Inflammatory macrophage (primary cell): ENCODE measurements at places on chromosomes 5 and 9.

- DNase-seq, result no peak
These were observed 63.0 kb downstream of the CEP120 start for GRCh38 chr5:123360201-123360571.

- DNase-seq, result no peak
These were observed 76.4 kb downstream of the MEGF10 start for GRCh38 chr5:127367029-127367428.

- DNase-seq, result peak; percentile 49
These were observed at the start of gene MVB12B for GRCh38 chr9:126326228-126327005. MVB12B (plus strand) TSS chr9:126326829; CDS start chr9:126326930, 101 bp downstream.

GRCh38 chr9:93222890-93223259 is 38.9 kb downstream of the WNK2 start:
- peak; percentile 9 for DNase-seq

DNA sequence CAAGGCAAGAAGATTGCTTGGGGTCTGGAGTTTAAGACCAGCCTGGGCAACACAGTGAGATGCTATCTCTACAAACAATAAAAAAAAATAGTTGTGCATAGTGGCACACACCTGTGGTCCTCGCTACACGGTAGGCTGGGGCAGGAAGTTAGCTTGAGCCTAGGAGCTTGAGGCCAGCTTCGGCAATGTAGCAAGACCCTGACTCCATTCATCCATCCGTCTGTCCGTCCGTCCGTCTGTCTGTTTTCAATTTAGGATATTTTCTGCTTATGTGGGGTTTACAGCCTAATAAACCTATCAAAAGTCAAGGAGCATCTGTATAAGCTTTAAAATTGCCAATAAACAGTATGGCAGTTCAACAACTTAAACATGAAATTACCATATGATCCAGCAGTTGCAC is 19.7 kb downstream of the HMGCR start:
- DNase-seq, result no peak

DNA sequence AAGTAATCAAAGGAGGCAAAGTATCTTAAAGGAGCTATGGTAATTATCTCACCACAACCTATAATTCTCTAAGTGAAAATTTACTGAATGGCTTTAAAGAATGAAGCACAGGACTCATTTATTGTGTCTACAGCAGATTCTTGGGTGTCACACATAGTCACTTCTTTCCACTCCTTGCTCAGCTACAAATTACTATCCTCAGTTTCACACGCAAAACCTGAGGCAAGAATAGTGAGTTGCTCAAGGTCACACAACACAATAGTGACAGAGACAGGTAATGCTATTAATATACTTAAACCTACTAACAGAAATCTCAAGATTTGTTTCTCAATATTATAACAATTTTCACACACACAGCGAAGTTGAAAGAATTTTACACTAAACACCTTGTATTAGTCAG is 120.9 kb upstream of the STK32A start:
- DNase-seq, result no peak
